ENCODE measurements at places on chromosomes 4 and X.
A peak's percentile ranks its signal among the peaks of the same experiment; 100 is the strongest.

DNA sequence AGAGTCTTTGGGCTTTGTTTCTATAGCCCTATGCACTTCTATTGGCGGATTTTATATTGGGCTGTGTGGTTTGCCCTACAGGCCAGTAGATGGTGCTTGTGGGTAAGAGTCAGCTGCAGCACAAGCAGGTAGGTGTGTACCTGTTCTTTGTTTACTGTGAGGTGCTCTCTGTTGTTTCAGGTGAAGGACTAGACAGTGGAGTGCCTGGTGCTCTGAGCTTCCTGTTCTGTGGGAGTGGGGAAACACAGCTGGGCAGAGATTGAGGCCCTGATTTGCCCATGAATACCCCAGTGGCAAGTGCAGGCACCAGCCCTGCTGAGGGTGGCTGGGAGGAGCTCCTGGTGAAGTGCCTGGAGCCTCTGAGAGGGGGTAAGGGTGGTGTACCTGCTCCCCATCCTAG lies 26.3 kb upstream of the UCP1 start:
- no peak for DNase-seq

- no peak for DNase-seq
Observed at GRCh38 chrX:135535077-135535940, 14.8 kb downstream of the INTS6L start.

DNA sequence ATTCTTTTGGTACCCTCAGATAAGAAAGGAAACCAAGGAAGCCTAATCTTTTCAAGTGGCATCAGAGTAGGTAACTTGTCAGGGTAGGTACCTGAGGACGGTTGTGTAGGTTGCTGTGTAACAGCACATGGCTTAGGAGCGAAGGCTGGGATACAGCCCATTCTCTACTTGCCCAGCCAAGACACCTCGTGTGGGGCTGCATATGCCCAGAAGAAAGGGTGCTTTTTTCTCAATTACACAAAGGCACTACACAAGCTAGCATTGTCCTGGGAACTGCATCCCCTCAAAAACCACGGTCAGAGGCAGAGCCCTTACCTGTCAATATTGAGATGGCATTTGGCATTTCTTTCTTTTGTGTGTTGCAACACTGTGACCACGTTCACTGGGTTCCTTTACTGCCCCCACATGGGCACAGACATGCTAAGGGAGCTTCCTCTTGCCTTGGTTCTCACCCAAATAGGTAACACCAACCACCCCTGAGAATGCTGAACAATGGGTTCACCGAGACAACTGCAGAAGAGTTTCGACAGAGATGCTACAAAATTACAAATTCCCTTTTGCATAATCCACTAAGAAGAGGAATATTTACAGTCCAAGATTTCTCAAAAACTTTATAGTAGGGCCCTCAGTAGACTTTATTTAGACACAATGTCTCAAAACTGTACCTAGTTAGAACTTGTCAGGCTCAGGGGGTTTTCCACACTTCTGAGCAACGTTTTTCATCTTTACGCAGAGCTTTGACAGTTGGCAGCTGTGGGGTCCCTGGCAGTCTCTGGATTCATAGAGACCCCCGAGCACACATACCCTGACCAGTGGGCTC lies 35.8 kb upstream of the TNIP3 start:
- no peak for DNase-seq

DNA sequence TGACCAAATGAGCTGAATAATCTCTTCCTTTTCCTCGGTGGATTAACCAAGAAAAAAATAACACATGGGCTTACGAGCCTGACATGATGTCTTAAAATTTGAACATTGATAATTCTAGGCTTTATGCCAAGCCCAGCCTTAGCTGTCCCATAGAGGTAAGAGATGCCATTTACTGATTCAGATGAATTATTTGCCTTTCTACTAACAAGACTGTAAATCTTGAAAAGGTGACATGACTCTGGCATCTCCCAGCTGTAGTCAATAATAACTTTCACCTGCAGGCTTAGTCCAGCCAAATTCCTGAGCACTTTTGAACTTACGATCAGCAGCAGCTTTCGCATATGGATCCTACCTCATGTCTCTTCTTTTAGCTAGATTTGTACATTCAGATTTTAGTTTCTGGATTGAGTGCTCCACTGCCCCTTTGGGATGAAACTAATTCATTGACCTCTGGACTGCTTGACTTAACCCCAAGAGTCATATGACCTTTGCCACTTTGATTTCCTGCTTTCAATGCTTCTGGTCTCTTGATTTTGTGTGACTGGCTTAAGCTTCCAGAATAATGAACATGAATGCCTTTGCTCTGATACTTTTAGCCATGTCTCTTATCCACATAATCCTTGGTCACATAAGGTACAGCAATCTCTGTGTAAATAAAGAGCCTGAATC lies 876.4 kb upstream of the SLIT2 start:
- no peak for DNase-seq

GRCh38 chrX:129058405-129058804 lies 464.9 kb downstream of the SMARCA1 start:
- DNase-seq: no peak

DNA sequence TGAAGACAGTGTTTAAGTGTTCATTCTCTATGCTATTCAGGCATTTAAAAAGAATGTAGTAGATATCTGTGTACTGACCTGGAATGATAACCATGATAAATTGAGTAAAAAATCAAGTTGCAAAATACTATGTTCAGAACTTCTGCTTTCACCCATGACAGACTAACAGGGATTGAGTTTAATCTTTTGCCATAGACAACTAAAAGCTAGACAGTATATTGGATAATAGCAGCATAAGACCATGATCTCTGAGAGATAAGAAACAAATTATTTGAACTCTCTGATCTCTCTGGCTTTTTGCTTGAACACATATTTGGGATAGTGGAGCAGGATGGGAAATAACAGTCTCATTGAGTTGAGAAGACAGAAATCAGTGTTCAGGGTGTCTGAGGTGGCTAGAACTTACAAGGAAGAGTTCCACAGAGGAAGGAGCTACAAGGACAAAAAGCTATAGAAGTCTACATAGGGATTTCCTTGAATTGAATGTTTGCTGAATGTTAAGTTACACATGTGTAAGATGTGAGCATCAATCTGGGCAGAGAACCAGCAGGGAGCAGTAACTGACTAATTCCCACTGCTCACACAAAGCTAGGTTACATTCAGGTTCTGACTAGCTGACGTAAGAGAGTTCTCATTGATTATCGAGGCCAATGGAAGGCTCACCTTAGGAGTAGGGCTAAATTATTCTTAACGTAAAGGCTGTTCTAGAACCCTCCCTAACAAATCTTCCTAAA lies 60.4 kb downstream of the SLC30A9 start:
- DNase-seq: no peak

GRCh38 chrX:55074851-55075467 lies at the start of gene PAGE2B:
TSS of gene PAGE2B (plus strand) at chrX:55075030. CDS start at chrX:55076042, 1,012 bp downstream.
- no peak for DNase-seq

- DNase-seq: no peak
Observed at GRCh38 chr4:121397941-121398601, 17.3 kb upstream of the QRFPR start.

DNA sequence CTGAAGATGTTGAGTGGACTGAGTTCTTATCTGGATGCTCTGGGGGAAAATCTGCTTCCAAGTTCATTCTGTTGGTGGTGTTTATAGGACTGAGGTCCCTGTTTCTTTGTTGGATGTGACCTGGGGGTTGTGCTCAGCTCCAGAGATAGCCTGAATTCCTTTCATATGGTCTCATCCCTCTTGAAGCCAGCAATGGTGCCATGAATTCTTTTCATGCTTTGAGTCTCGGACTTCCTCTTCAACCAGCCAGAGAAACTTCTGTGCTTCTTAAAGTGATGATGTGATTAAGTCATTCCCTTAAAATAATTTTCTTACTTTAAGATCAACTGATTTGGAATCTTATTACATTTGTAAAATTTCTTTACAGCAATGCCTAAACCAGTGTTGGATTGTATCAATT lies 233.8 kb upstream of the UGT8 start:
- DNase-seq: no peak

GRCh38 chr4:8305851-8306471 lies 36.4 kb downstream of the HTRA3 start:
- no peak for DNase-seq

DNA sequence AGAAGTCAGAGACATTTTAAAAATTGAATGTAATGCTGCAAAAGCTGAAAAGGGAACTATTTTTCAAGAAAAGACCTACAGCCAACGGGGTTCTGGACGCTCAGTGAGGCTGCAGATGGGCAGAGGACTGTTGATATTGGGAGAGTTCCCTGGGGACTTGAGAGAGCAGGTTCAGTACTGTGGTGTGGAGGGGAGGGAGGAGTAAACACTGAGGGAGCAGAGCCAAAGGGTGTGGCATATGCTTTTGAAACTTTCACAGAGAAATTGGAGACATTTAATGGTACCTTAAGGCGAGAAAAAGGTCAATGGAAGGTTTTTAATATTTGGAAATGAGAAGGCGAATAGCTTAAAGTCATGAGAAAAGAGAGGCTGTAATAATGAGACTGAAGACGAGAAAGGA lies 62.2 kb upstream of the GPM6A start:
- DNase-seq: no peak

DNA sequence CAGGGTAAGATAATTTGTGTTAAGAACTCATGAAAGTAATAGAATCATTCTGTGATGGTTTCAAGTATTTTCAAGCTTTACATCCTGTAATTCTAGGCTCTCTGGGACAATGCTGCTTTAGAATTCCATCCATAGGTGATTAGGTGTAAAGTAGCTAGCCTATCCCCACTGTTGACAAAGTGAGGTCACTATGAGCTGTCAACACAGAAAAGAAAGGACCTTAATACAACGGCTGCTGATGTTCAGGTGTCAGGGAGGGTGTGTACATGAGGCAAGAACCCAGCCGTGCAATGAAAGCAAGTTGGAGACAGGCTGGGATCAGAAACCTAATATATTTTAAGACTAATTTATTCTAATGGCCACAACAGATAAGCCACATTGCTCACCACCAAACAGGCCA lies 36.8 kb upstream of the SH3RF1 start:
- no peak for DNase-seq

GRCh38 chr4:127775843-127776242 lies 6.3 kb upstream of the HSPA4L start:
- no peak for DNase-seq

DNA sequence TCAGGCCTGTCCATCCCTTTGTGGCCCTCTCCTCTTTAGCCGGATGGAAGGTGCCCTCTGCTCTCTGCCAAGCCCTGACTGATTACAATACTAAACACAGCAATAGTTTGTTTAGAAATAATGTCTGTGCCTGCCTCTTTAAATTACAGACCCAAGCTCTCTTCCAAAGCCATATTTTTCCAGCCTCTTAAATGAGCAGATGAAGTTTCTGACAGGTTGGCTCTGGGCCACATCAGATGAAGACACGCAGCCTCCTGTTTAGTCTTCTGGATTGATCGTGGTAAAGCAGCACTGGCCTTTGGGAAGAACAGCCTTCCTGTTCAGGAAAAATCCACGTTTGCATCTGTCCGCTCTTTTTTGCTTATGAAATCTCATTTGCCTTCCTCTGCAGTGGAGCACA lies 133.6 kb downstream of the CPE start:
- no peak for DNase-seq

DNA sequence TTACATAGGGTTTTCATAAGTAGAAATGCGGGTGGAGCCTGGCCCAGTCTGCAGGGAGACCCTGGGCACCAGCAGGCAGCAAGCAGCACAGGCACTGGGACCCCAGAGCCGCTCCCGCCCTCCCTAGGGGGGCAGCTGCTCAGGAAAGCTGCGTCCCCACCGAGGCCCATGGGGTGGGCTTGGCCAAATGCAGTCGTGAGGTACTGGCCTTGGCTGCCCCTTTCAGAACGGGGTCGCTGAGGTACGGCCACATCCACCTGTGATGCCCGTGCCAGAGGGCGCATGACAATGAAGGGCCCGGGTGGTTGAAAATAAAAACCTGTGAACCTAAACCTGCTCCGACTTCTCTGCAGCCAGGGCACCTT lies 16.7 kb downstream of the TMEM175 start:
- no peak for DNase-seq

GRCh38 chr4:159070742-159071141 lies 32.1 kb upstream of the RAPGEF2 start:
- DNase-seq: no peak

DNA sequence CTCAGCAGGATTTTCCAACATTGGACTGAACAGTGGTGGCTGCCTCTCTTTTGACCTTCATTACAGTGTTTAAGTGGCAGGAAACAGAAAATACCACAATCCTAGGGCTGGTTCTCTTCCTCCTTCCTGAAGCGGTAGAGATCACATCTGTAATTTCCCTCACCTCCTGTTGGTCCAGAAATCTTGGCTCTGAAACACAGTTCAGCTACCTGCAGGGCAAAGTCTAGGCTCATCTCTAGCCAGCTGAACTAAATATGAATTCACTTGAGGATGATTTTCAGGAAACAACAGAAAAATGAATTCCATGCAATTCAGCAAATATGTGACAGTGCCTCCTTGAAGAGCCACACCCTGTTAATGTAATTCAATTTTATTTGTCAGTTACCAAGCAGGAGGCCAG lies 531.9 kb downstream of the INPP4B start:
- DNase-seq: no peak

DNA sequence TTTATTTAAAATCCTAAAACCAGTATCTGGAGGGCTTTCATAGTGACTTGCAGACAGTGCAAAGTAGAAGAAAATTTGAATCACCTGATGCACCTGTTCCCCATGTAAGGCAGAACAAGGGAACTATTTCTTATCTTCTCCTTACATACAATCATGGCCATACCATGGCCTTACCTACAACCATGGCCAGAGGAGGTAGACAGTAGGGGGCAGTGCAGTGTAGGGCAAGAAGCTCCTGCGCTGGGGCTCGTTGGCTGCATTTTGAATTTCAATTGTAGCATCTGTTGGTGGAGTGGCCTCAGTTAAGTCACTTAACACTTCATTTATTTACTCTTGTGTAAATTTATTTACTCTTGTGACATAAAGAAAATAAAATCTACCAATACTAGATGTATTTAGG lies 33.0 kb downstream of the GALNTL6 start:
- peak; percentile 31 for DNase-seq

Data from kidney capillary endothelial cell (primary cell).